ENCODE measurements at places on chromosomes 6 and 20.

DNA sequence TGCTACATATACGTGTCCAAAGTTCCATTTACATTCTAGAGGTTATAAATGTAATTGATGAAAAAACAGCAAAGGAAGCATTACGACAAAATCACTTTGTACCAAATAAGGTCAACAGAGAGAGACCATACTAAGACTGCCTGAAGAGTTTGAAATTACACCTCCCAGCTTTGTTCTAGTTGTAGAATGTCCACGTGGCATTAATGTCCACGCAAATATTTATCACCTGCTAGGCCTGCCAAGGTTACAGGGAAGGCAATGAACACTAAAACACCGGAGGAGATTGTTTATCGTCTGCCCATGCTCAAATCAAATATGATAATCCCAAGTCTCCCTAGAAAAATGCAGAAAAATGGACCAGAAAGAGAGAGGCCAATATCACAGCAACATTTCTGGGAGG lies 6.2 kb downstream of the RALGAPA2 start:
- no peak for DNase-seq

GRCh38 chr20:4090756-4091489 lies 75.6 kb upstream of the RNF24 start:
- DNase-seq: peak; percentile 77

DNA sequence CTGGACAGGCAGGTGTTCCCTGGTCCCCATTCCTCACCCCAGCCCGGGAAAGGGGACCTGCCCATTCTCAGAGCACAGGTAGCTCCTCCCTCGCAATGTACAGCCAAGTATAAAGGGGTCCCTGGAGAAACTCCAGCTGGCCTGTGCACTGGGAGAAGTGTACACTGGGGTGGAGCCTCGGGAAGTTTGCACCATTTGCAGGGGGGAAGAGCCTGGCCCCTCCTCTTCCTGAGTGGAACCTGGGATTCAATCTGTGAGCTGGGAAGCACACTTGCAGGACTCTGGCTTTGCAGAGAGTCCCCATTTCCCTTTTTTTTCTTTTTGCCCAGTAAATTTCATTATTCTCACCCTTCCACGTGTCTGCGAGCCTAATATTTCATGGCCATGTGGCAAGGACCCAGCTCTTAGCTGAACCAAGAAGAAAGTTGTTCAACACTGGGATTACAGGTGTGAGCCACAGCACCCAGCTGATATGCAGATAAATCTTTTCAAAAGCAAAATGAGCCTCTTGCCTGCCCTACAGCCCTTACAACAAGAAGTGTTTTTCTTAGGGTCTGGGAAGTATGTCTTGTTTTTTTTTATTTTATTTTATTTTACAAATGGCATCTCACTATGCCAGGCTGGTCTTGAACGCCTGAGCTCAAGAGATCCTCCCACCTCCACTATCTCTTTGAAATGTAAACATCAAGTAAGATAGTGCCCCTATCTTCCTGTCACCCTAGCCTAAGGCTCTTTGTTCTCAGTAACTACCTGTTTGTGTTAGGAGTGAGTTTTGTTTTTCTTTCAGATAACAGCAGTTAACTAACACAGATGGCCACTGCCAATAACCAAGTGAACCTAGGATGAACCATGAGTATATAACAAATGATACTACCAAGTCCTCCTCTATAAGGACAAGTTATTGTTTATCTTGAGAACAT lies 9.3 kb upstream of the RNGTT start:
- no peak for DNase-seq

- DNase-seq: no peak
Observed at GRCh38 chr20:38222231-38222922, 38.2 kb downstream of the KIAA1755 start.

DNA sequence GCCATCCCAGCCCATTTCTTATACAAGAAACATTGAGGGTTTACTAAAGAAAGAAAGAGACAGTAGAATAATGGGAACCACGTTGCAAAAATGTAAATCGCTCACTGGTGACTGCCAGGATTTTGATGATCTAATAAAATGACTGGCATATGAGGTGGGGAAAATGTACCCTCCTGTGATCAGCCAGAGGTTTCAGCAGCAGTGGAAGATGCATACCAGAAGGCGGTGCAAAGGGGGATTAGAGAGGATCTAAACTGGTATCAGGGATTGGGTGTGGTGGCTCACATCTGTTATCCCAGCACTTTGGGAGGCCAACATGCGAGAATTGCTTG lies 60.8 kb upstream of the DDR1 start:
- no peak for DNase-seq

DNA sequence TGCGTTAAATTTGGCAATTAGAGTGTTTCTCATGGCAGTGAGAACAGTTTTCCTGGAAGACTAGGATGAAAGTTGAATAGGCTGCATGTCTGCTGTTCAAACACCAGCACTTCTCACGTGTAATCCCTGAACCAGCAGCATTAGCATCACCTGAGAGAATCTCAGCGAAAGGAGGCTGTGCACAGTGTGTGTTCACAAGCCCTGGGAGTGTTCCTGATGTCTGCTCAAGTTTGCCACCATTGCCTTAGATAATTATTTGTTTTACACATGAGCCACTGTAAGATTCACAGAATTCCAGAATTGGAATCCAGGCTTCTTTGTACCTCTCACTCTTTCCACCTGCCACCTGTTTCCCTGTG lies 117.3 kb downstream of the JARID2 start:
- DNase-seq: no peak

DNA sequence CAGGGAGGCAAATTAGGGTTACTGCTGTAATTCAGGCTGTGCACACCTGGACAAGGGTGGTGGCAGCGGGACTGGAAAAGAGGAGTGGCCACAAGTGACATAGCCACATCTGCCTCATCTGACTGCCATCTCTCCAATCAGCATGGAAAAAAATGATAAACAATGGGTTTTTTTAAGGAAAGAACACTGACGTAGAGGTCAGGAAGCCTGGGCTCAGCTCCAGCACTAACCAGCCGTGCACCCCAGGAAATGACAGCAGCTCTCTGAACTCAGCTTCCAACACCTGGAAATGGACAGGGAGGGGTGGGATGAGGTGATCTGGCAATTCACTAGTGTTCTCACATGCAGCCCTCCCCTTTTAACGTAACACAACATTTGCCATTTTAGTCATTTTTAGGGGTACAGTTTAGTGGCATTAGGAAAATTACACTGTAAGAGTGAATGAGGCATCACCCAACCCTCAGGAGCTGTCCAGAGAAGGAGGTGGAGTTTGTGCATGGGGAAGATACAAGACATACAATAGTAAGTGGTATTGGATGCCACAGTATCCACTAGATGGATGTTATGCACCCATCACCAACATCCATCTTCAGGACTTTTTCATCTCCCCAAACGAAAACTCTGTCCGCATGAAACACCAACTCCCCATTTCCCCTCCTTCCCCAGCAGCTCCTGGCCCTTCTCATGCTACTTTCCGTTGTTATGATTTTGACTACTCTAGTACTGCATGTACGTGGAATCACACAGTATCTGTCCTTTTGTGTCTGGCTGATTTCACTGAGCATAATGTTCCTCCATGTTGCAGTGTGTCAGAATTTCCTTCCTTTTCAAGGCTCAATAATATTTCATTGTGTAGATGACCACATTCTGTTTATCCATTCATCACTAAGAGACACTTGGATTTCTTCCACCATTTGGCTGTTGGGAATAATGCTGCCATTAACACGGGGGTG lies 215.5 kb upstream of the ECI2 start:
- DNase-seq: no peak

All from brain pericyte (primary cell).